Stimulated activated CD8-positive, alpha-beta memory T cell treated with anti-CD3 and anti-CD28 coated beads, Interleukin-7, amount 100 ng/mL, for 1 hour (primary cell): ENCODE measurements at places on chromosomes 7 and 10.

- no peak for DNase-seq
Measured at GRCh38 chr10:106941297-106942034, 223.0 kb downstream of the SORCS1 start.

- DNase-seq = no peak
Measured at GRCh38 chr10:122294511-122295450, 23.7 kb downstream of the BTBD16 start.

GRCh38 chr10:83346266-83346910 lies 792.9 kb upstream of the GHITM start:
- no peak for DNase-seq

- no peak for DNase-seq
Measured at GRCh38 chr10:3636356-3637181, 148.4 kb downstream of the KLF6 start.

GRCh38 chr7:117772421-117772820 lies 100.8 kb downstream of the CTTNBP2 start:
- DNase-seq = no peak
